ENCODE measurements at places on chromosomes 7 and 10.

DNA sequence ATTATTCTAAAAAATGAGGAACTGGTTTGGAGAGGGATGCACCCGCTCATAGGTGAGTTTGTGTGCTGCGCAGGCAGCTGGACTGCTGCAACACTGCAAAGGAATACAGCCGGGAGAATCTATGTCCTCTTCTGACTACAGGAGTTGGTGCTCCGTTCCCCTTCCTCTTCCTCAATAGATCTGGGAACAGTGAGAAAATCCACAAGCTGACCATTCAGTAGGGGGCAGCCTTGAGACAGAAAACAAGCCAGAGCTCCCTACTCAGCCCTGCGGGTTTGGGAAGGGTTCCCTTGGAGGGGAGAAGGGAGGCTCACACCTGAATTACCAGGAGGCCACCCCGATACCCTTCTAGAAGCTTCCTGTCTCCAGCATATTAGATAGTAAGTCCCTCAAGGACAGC, 87.3 kb upstream of the FOXI2 start:
- DNase-seq = no peak

DNA sequence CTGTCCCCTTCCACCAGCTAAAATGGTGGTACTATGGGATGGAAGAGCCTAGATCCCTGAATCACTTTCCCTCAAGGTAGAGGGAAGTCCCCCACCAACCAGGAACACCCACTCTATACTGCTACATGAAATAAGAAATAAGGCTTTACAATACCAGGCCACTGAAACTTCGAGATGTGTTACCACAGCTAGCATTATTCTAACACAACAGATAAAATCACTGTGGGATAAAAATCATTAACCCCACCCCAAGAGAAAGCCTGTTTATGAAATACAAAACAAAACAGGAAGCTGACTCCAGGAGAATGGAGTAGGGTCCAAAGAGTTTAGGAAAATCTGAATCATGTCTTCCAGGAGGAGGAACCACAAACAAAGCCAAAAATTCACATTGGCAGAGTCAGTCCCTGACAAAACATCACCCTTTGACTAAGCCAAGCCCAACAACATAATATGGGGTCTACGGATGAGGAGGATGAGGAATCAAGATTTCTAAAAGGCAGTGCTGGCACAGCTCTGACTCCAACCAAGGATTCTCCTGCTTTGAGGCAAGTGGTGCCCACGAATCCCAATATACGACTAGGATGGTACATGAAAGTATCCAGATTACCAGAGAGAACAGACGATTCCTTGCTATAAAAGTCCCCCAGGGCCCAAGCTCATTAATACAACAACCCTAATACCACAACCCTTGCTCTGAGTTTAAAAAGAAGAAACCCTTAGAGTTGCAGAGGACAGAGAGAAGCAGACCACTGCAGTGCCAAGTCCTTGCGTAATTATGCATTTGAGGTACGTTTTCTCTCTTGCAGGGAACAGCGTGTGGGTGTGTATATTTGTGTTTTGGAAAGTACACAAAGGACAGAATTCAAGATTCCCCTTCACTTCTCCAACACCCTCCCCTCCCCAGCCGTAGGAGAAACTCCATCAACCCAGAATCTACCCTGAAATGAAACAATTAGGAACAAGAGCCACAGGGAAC, 23.7 kb downstream of the XPNPEP1 start:
- no peak for DNase-seq

- no peak for DNase-seq
Observed at GRCh38 chr10:30219971-30220751, 128.9 kb downstream of the MTPAP start.

GRCh38 chr7:135936497-135937217, 40.5 kb downstream of the MTPN start:
- no peak for DNase-seq

- no peak for DNase-seq
Observed at GRCh38 chr7:2115760-2116447, 116.8 kb downstream of the MAD1L1 start.

GRCh38 chr10:24618401-24618800, 105.3 kb downstream of the ARHGAP21 start:
- DNase-seq = no peak

GRCh38 chr10:5504146-5505072, 5.0 kb upstream of the CALML5 start:
- DNase-seq = no peak

DNA sequence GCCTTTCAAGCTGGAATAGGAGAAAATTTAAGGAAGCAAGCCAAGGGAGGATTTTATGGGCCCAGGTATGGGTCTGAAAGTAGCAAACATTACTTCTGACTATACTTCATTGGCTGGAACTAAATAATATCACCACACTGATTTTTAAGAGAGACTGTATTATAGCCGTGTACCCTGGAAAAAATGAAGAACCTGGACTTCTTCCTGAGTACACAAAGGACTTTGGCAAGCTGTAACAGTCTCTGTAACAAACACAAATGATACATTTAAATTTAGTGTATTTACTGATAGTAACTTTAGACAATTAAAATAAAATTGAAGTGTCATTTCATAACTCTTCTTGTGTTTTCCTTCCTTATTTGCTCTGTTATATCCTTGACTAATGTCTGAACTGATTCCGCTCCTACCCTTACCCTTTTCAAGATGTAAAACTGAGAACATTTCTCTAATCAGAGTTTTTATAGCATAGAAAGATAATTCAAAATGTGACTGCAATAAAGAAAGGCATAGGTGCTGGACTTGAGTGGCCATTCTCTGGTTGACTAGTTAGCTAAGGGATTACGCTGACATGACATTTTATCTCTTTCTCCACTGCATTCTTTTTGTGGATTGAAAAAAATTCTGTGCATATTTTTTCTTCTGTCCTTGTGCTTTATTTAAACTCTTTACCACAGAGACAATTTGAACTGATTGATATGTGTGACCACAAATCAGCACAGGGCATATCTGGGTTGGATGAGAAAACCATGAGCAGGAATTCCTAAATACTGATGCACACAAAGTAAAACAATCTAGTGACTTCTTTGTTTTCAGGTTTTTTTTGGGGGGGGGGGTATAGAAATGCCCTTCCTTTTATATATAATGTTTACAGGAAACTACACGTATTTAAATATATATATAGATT, 349.7 kb downstream of the MDFIC start:
- no peak for DNase-seq

DNA sequence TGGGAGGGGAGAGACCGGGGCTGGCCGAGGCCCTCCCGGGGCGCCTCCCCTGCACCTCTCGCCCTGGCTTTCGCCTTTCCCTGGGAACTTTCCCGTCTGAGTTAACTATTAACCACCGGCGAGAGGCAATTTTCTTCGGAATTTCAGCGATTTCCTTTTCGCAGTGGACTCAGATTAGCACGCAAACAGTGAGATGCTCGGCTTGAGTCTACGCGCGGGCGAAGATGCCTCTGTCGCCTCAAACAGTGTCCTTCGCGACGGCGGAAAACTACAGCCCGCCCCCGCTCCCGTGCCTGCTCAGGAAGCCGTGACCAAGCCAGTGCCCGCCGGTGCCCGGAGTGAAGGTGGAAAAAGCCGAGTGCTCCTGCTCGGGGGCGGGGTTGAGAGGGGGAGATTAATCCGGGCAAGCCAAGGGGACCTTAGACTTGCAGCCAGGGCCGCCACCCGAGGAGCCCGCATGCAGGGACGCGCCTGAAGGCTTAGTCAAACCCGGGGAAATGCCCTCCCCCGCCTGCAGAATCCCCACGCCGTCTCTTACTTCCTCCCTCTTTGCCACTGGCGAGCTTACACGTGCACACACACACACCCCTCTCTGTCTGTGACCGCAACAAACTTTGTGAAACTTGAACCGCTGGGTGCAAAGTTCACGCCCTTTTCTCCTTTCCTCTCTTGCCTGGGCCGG, 14.5 kb upstream of the PAX2 start:
- no peak for DNase-seq

DNA sequence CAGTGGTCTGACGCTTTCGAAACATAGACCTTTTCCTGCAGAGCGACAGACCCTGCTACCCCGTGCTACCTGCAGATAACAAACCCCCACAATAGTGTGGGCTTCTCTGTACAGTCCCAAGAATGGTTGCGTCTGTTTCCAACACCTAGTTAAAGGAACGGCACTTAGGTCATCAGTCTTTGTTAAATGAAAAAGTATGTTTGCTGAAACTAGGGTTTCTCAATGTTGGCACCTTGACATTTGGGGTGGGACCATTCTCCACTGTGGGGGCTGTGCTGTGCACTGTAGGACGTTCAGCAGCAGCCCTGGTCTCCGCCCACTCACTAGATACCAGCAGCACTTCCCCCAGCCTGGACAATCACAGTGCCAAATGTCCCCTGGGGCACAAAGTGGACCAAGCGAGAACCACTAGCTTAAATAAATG, 13.7 kb downstream of the TECTB start:
- no peak for DNase-seq

DNA sequence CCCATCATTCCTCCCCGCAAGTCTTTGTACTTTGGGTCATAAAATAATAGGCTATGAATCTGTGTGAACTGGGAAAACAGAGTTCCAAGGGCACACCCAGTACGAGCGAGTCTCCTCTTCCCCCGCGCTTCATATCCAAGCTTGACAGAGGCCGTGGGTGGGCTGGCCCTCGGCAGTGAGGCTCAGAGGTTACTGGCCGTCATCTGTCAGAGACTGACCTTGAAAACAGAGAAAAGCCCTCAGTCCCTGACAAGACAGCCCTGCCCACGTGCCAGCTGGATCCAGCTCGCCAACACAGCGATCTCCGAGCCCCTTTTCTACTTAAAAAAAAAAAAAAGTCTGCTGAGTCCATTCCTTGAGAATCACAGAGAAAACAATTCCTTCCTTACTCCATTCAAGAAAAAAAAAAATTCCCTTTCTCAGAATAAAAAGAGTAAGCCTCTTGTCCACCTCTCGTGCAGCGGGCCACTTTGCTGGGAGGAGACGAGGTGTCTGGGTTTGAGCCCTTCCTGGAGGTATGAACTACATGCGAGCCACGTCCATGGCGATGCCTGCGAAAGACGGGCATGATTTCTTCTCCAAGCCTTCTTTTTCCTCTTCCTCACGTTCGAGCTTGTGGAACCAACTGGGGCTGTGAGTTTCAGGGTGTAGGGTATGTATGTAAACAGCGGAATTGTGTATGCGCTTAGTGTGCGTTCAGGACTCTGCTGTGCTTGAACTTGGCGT, 744 bp upstream of the BICC1 start:
- DNase-seq = no peak

DNA sequence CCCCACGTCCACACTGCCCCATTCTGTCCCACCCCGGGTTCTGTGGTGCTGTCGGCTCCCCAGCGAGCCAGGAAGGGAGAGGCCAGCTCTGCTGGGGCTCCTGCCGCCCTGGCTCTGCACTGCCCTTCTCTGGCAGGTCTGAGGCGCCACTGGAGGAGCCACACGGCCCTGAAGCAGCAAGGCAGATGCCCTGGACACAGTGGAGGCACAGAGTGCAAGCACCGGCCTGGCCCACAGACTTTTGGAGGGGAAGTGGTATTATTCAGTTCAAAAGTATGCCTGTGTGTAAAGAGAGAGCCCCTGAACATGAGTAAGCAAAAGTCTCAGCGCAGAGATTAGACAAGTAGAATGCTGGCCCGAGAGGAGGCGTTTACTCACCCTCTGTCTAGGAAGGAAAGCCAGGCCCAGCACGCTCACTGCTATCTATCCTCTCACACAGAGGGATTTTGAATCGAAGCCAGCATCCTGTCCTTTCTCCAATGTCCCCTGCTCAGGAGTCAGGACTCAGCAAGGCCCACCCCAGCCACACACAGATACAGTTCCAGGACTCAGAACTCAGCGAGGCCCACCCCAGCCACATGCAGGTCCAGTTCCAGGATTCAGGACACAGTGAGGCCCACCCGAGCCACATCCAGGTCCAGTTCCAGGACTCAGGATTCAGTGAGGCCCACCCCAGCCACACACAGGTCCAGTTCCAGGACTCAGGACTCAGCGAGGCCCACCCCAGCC, 115.0 kb downstream of the EGFR start:
- DNase-seq = no peak

DNA sequence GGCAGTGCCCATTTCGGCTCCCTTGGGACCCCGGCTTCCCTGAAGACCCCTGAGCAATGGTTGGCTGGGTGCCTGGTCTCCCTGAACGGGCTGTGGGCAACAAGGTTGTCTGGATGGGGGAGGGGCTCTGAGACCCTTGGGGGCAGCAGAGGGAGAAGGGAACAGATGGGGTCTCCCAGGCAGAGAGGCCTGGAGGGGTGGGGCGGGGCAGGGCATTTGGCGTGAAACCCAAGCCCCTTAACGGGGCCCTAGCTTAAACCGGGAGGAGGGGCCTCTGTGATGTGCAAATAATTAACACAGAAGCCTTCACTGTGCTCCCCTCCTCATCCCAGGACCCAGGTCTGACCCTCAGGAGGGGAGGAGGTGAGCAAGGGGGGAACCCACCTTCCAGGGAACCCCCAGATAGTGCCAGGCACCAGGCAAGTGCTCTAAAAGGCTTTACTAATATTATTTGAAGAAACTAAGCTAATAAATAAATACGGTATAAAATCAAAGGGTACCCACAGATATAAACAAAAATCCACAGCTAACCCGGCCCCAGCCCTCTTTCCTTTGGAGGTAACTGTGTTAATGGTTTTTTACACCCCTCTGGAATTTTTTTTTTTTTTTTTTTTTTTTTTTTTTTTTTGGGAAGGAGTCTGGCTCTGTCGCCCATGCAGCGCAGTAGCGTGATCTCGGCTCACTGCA, 170.8 kb downstream of the RNF216 start:
- DNase-seq = no peak

DNA sequence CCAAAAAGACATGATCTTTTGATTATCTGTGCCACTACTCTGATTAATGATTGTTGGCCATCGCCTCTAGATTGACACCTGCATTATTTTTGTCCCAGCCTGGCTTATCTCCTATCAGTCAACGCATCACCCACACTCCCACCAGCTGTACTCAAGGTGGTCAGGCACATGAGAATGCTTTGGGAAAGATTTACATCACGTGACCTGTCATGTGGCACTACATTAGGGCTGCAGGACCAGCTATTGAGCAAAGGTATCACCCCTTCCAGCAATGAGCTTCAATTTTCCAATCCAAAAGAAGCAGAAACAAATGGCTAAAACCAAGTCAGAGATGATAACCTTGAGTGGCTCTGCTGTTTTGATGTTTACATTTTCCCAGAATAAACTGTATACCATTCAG, 204.3 kb downstream of the PLXNA4 start:
- no peak for DNase-seq

- no peak for DNase-seq
Observed at GRCh38 chr7:1946773-1947450, 276.8 kb downstream of the ELFN1 start.

GRCh38 chr7:32494946-32495297, 367 bp upstream of the AVL9 start:
- DNase-seq = no peak

GRCh38 chr7:44639671-44640321, 33.4 kb downstream of the OGDH start:
- no peak for DNase-seq

DNA sequence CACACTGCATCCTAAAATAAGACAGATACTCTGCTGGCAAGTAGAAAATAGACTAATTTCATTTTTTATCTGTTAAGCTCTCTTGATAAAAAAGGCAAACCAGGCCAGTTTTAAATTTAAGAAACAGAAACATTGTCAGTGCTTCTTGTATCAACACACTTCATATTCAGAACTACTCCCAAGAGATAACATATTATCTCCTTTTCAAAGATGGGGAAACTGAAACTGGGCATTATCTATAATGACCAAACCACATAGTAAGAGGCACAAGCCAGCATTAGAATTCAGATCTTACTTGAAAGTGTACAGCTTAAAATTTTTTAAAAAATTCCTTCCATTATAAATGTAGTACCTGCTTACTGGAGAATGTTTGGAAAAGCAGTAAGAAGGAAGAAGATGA, 14.7 kb downstream of the SRI start:
- DNase-seq = no peak

Data from stimulated activated effector memory CD8-positive, alpha-beta T cell treated with anti-CD3 and anti-CD28 coated beads, Interleukin-12 subunit alpha, Interleukin-12 subunit beta, amount 100 ng/mL, for 72 hours (primary cell).